NCI-H2171 (cell line): ENCODE measurements at places on chromosomes 11 and 22.

GRCh38 chr11:1026641-1027482 is 9.7 kb downstream of the MUC6 start:
- DNase-seq: no peak

- DNase-seq: peak; percentile 29
These were observed 73.7 kb downstream of the SCN3B start for GRCh38 chr11:123580557-123581275.

DNA sequence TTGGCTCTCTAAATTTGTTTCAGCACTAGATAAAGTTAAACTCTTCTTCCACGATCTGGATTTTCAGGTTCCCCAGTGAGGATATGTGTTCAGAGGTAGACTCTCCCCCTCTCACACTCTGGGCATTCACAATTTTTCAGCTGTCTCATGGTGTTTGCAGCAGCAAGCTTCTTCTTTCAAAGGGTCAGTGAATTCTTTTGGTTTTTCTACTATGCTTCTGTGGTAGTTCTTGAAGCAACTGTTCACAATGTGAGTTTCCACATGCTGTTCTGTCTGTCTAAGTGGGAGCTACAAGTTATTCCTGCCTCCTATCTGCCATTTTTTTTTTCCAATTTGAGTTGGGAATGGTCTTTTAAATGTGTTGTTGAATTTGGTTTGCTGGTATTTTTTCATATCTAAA is 25.4 kb downstream of the CNTF start:
- no peak for DNase-seq

- no peak for DNase-seq
These were observed 197.6 kb upstream of the BLID start for GRCh38 chr11:122313581-122313980.
